Activated CD4-positive, alpha-beta T cell treated with anti-CD3 and anti-CD28 coated beads for 24 hours (primary cell): ENCODE measurements at places on chromosomes 1 and 21.

DNA sequence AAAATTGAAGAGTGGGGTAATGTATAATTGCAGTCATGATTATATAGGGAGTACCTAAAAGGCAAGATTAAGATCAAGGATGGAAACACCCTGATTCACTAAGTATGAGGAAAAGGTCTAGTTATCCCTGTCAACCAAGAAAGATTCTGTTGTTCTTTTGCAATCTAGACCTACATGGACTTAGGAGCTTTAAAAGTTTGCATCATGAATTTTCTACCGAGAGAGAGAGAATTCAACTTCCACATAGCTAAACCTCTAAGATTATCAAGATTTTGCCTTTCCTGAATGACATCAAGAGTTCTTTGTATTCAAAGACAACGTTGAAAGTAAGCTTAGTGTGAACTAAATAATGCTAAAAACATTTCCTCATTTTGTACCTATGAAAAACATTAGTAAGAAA lies 78.8 kb upstream of the RBM34 start:
- DNase-seq, result no peak

GRCh38 chr1:64567426-64568170 lies 97.7 kb downstream of the CACHD1 start:
- no peak for DNase-seq

GRCh38 chr1:193614817-193615216 lies 428.4 kb upstream of the B3GALT2 start:
- no peak for DNase-seq

DNA sequence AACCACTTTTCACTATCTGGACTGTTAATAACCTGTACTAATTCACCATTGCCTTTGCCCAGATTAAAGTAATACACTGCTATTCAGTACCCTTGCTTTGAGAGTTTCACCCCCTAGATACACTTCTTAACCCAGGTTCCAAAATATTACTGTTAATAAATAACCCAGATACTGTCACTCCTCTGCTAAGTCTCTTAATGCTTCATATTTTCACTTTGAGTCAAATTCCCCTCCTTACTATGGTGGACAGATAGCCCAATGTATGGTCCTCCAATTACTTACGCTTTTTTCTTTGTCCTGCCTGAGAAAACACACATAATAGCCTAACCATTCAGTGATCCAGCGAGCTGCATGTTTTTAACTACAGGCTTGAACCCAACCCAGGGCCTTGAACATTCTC lies 152.5 kb downstream of the NEGR1 start:
- DNase-seq, result no peak

DNA sequence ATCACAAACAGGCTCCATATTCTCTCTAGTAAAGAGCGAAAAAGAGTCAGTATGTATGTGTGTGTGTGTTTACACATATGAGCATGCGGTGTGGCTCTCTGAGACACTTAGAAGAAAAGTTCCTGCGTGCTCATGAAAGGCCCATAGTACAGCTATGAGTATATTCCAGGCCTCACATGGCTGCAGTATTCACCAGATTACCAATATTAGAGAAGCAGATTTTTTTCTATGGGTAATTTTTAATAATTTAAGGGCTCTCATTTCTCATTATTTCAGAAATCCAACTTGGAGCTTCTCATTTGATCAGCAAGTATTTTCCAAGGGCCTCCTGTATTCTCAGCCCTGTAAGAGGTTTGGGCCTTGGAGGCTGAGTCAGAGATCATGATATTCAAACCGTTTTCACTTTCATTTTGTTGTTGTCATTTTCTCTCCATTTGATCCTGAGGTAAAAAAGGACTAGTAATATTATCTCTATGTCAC lies 232.9 kb upstream of the SGIP1 start:
- no peak for DNase-seq

- no peak for DNase-seq
Observed at GRCh38 chr1:245751726-245752470, 597.1 kb downstream of the KIF26B start.

GRCh38 chr1:246281639-246282038 lies 225.4 kb downstream of the SMYD3 start:
- DNase-seq, result no peak

DNA sequence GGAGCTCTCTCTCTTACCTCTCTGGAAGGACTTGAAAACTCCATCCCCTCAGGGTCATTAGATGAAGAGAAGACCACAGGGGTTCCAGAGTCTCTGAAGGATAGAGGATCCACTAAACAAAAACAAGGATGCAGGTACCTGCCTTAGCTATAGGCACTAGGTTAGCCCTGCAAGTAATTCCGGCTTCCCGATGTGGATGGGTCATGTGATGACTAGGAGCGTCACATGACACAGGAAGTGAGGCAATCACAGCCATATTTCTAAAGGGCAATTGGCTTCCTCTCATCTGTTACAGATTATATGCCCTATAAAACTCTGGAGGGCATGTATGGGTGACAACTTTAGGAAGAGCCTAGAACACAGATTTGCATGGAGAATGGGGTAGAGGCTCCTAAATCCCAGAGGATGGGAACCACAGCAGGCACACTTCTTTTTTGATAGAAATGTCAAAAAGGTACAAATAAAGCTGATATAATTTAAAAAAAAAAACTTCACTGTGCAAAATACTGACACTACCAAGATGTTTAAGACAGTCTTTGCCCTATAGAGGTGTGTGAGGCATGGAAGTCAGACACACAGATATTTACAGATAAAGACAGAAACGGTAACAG lies 14.1 kb downstream of the ENTREP3 start:
- peak; percentile 32 for DNase-seq
